Stimulated activated CD4-positive, alpha-beta T cell treated with anti-CD3 and anti-CD28 coated beads, Interleukin-2, amount 100 ng/mL, for 4 hours (primary cell): ENCODE measurements at places on chromosomes 16 and 17.
A peak's percentile ranks its signal among the peaks of the same experiment; 100 is the strongest.

DNA sequence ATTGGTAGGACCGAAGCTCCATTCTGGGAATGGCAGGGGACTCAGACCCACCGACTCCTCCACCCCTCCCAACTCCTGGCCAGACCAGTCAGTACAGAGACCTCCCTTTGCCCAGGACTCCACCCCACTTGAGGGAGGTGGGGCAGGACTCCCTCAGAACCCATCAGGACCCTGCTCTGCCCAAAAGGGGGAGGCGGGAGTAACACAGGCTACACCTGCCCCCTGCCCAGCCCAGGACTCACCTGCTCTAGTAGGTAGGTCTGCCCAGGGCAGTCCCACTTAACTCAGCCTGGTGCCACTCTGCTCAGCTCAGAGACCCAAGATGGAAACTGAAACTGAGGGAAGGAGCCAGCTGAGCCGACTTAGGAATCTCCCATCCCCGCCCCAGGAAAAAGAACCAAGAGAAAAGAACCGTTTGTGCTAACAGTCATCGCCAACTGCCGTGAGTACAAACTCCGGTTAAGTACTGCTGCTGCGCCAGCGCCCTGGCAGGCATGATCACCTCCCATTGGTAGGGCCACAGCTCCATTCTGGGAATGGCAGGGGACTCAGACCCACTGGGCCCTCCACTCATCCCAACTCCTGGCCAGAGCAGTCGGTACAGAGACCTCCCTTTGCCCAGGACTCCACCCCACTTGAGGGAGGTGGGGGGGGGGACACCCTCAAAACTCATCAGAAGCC, 503 bp downstream of the DHX58 start:
- DNase-seq, result no peak

DNA sequence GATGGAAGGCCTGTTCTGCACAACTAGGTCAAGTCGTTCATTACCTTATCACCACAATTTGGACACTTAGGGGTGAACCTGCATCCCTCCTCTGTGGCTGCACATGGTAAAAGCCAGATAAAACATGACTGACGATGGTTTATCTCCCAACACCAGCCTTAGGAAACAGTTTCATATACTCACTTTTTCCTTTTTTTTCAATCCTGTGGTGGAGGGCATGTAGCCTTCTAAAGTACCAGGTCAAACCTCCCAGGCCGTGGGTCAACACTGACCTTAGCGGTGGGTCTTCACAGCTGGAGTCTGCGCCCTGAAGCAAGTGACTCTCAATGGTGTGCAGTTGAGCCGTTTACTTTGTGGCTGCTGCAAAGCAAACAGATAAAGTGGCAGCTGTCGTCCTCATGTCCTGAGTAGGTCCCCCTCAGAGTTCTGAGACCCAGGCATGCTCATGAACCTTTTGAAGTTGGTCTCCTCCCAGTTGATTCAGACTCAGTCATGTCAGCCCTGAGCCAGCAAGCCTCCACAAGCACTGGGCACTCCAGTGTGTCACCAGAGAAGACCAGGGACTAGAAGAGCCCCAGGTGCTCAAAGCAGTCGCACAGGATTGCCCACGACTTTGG, 5.9 kb downstream of the FAHD1 start:
- no peak for DNase-seq

- DNase-seq, result no peak
Measured at GRCh38 chr17:81003711-81004475, 12.3 kb downstream of the CHMP6 start.

GRCh38 chr16:67750466-67750865, 31.4 kb upstream of the GFOD2 start:
- DNase-seq, result no peak

- no peak for DNase-seq
Measured at GRCh38 chr16:25643633-25644032, 48.1 kb upstream of the HS3ST4 start.

DNA sequence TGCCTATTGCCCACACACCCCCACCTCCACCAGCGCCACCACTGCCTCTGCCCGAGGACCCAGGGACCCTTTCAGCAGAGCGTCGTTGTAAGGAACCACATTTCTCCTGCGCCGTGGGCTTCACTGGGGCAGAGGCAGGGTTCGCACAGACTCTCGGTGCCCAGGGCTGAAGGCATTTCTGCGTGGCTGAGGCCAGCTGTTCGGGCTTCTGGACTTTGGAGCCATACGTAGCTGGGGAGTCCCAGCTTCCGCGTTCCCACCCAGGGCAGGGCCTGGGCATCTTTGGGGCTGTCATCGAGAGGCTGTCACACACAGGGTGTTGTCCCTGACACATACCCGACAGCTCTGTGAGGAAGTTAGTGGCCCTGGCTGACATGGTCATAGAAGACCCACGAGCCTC, 16.0 kb upstream of the SMIM5 start:
- no peak for DNase-seq

DNA sequence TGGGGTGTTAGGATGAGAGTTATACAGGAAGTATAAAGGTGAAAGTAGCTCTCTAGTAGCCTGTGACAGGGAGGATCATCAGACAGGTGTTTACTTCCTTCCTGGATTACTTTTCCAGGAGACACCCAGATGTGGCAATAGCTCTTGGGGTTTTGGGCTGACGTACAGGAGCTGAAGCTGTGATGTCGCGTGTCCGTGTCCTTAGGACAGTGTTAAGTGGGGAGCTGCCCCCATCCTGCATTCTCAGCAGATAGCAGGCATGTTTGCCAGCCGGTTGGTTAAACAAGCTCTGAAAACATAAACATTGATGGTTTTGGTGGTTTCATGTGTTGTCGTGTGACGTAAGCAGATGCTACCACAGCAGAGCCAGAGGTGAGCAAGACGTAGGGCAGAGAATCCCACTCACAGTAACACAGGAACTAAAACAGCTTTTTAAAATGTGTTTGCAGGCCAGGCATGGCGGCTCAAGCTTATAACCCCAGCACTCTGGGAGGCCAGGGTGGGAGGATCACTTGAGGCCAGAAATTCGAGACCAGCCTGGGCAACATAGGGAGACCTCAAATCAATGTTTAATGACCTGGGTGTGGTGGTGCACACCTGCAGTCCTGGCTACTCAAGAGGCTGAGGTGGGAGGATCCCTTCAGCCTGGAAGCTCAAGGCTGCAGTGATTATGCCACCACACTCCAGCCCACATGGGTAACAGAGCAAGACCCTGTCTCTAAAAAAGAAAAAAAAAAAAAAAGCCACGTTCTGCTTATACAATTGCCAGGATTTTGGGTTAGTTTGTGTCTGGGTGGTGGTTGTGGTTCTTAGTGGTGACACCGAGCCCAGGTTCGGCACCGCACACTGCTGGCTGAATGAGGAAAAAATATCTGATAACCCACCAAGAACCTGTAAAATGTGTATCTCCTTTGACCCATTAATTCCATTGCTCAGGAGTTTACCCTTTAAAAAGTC, 18.2 kb upstream of the IL17C start:
- DNase-seq, result peak; percentile 26

DNA sequence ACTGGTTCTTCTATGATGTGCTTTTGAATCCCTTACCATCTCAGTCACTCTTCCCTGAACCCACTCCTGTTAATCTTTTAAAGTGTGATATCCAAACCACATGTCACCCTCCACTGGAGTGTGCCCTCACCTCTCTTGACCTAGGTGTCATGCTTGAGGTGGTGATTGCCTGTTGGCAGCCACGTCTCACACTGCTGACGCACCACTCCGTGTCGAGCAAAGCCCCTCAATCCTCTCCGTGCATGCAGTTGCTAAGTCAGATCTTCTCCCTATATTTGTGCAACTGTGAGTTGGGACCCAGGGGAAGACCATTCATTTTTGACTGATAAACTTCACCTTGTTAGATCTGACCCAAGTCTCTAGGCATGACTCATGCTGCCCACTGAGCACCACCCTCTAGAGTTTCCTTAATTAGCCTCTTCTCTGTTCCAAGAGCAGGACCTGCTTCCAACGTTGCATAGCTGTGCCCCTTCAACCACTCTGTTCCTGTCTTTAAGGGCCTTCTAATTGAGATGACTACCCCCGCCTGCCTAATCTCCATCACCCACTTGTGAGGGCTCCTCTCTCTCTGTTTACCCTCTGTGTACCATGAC, 2.7 kb downstream of the MYH13 start:
- DNase-seq, result no peak

- no peak for DNase-seq
Measured at GRCh38 chr16:86919078-86919477, 340.7 kb downstream of the FOXL1 start.

GRCh38 chr16:14351647-14352046, 278.4 kb downstream of the PARN start:
- DNase-seq, result no peak

DNA sequence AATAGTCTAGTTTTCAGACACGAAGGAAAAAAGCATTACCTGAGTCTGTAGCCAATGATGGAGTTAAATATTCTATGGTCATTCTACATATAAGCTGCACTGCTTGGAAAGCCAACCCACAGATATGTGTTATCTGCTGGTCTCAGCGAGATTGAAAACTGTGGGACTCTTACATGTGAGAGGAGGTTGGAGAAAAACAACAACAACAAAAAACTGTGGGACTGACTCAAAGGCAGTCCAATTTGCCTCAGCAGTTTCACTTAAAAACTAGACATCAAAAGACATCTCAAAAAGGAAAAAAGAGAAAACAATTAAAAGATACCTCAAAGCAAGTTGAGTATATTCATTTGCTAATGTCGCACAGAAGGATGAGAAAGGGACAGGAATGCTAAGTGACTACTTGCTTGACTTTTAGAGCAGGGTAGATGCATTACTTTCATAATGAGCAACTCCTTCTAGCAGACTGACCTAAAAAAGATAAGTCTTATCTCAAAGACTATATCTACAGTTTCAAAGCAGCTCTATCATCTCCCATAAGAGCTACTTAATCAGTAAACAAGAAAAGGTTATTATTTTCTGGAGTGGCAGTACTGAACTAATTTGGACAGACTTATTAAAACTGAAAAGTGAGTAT, 35.5 kb upstream of the ITGA2B start:
- DNase-seq, result no peak

DNA sequence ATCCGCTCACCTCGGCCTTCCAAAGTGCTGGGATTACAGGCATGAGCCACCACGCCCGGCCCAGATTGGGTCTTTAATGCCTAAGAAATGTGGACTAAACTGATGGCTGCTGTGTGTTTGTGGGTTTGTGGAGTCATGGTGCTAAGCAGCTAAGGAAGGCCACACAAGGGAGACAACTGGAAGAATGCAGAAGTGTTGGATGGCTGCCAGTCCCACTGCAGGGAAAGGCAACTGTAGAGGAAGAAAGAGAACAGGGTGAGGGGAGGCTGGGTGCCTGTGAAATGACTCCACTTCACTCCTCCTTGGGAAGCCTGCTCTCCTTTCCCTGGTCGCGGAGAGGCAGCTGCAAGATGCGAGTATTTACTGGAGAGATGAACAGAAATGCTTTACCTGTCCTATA, 23.5 kb upstream of the SIAH1 start:
- DNase-seq, result no peak

GRCh38 chr17:81167638-81168037, 1.6 kb upstream of the AATK start:
- DNase-seq, result no peak

- DNase-seq, result no peak
Measured at GRCh38 chr17:2825253-2825970, 29.2 kb downstream of the RAP1GAP2 start.
